A549 treated with GW870086 at 1 μM for 4 hours (cell line): ENCODE measurements at places on chromosomes 11 and 22. TPM values are rescaled to one million over a fixed set of nuclear protein-coding genes. Genes with fewer than 3 reads are reported as not detected.

THRSP gene
- total RNA-seq = not detected in 5 replicates

APOA4 gene
- 0.08 TPM in 1 of 5 replicates, not detected in the others for total RNA-seq

LDHAL6A gene
- total RNA-seq = not detected in 5 replicates

OR6A2 gene
- not detected in 5 replicates for total RNA-seq

TEX54 gene
- total RNA-seq = not detected in 5 replicates

DDI1 gene
- not detected in 5 replicates for total RNA-seq

VSTM5 gene
- 0.05 TPM in 1 of 5 replicates, not detected in the others for total RNA-seq

AMPD3 gene
- total RNA-seq = 7.1 to 9.5 TPM (median 8.5 TPM) in 5 replicates

OR8J1 gene
- not detected in 5 replicates for total RNA-seq

MLC1 gene
- total RNA-seq = not detected in 5 replicates

CREB3L1 gene
- 4.7 to 6.0 TPM (median 5.5 TPM) in 5 replicates for total RNA-seq
